ENCODE measurements at places on chromosomes 12 and 14. TPM values are rescaled to one million over a fixed set of nuclear protein-coding genes. Genes with fewer than 3 reads are reported as not detected.

DNA sequence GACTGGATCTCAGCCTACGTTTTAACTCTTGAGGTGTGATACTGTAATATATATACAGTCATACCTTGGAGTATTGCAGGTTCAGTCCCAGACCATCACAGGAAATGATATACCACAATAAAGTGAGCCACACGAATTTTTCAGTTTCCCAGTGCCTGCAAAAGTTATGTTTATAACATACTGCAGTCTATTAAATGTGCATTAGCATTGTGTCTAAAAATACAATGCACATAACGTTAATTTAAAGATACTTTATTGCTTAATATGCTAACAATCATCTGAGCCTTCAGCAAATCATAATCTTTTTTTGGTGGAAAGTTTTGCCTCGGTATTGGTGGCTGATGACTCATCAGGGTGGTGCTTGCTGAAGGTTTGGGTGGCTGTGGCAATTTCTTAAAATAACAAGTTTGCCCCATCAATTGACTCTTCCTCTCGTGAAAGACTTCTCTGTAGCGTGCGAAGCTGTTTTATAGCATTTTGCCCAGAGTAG, 18.9 kb downstream of the PYROXD1 start:
- H3K36me3 ChIP-seq: peaks cover 95% of the 10 kb centered on the region
- no peak overlapping the region for H3K27ac ChIP-seq
- no peaks in the 10 kb centered on the region for H3K27me3 ChIP-seq
- DNase-seq: no peak
- no peaks in the 10 kb centered on the region for H3K4me1 ChIP-seq
- H3K4me3 ChIP-seq: no peak overlapping the region

- H3K27me3 ChIP-seq: no peaks in the 10 kb centered on the region
- no peak for DNase-seq
- H3K36me3 ChIP-seq: peaks cover 63% of the 10 kb centered on the region
- H3K27ac ChIP-seq: no peak overlapping the region
Observed at GRCh38 chr12:124464062-124464461, 103.3 kb downstream of the NCOR2 start.

DNA sequence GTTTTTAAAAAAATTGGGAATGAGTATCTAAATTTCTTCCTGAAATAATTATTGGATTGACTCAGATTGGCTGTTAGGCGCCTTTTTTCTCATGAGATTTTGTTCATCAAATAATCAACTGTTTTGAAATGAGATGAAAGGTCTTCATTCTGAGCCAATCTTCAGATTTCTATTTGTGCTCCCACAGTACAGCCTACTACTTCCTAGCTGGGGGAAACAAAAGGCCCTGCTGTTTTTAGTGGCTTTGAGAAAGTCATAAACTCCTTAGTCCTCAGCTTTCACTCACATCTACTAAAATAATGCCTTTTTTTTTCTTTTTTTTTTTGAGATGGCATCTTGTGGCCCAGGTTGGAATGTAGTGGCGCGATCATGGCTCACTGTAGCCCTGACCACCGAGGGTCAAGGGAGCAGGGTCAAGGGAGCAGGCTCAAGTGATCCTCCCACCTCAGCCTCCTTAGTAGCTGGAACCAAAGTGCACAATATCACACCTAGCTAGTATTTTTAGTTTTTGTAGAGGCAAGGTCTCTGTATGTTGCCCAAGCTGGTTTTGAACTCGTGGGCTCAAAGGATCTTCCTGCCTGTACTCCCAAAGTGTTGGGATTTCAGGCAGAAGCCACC, 15.2 kb downstream of the NACA start:
- no peak overlapping the region for H3K27ac ChIP-seq
- H3K4me1 ChIP-seq: no peaks in the 10 kb centered on the region
- H3K36me3 ChIP-seq: peaks cover 3% of the 10 kb centered on the region
- H3K27me3 ChIP-seq: no peaks in the 10 kb centered on the region

DNA sequence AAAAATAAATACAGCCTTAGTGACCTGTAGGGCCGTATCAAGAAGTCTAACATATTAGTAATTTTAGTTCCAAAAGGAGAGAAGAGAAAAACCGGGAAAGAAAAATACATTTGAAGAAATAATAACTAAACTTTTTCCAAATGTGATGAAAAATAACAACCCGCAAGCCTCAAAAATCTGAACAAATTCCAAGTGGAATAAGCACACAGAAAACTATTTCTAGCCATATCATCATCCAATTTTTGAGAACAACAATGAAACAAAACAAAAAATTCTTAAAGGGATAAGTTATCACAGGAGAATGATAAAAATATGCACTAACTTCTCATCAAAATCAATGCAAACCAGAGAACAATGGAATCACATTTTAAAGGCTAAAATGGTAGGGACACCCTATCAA, 198.1 kb upstream of the PLXNC1 start:
- no peak overlapping the region for H3K27ac ChIP-seq
- no peak overlapping the region for H3K4me3 ChIP-seq
- H3K4me1 ChIP-seq: no peaks in the 10 kb centered on the region

GRCh38 chr14:64755781-64756221, 51.6 kb downstream of the PLEKHG3 start:
- peaks cover 50% of the 10 kb centered on the region for H3K4me1 ChIP-seq
- no peaks in the 10 kb centered on the region for H3K36me3 ChIP-seq
- no peak for DNase-seq
- H3K27ac ChIP-seq: no peak overlapping the region

GRCh38 chr12:114684870-114685273, 897 bp upstream of the TBX3 start:
- DNase-seq: no peak
- H3K27me3 ChIP-seq: peaks cover 46% of the 10 kb centered on the region
- no peaks in the 10 kb centered on the region for H3K36me3 ChIP-seq
- peak overlapping the region; percentile 76 for H3K4me3 ChIP-seq

GRCh38 chr14:51428981-51429380, 188.9 kb downstream of the TMX1 start:
- H3K4me1 ChIP-seq: peaks cover 19% of the 10 kb centered on the region
- H3K27me3 ChIP-seq: no peaks in the 10 kb centered on the region
- no peak for DNase-seq
- H3K27ac ChIP-seq: no peak overlapping the region
- H3K36me3 ChIP-seq: no peaks in the 10 kb centered on the region
- no peak overlapping the region for H3K4me3 ChIP-seq

DNA sequence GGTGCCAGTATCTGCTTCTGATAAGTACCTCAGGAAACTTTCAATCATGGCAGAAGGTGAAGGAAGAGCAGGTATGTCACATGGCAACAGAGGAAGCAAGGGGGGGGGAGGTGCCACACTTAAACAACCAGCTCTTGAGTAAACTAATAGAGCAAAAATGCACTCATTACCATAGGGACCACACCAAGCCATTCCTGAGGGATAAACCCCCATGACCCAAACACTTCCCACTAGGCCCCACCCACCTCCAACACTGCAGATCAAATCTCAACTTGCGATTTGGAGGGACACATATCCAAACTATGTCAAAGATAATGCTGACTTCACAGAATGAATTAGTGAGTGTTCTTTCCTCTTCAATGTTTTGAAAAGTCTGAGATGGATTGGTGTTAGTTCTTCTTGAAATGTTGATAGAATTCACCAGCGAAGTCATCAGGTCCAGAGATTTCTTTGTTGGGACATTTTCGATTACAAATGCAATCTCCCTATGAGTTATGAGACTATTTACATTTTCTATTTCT, 16.6 kb downstream of the TFCP2 start:
- H3K36me3 ChIP-seq: no peaks in the 10 kb centered on the region
- H3K4me1 ChIP-seq: peaks cover 11% of the 10 kb centered on the region
- no peaks in the 10 kb centered on the region for H3K27me3 ChIP-seq
- H3K4me3 ChIP-seq: no peak overlapping the region

GRCh38 chr14:104103061-104103445, 17.6 kb downstream of the ASPG start:
- no peaks in the 10 kb centered on the region for H3K27me3 ChIP-seq
- H3K4me1 ChIP-seq: no peaks in the 10 kb centered on the region
- no peak overlapping the region for H3K4me3 ChIP-seq
- H3K36me3 ChIP-seq: no peaks in the 10 kb centered on the region
- H3K27ac ChIP-seq: no peak overlapping the region

DNA sequence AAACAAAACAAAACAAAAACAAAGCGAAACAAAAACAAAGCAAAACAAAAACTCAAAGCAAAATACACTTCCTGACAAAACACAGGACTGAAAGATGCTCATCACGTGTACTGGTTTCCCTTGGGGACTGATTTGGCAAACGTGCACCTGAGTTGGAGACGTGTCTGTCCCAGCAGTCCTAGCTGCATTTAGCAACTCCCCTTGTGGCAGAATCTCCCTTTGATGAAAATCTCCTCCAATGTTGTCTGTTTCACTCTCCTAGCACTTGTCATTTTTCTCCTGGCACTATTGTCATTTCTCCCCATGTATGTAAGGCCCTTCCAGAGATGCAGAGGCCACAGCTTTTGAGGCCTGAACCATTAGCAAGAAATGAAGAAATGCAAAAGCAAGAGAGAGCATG, 6.8 kb upstream of the SLC24A4 start:
- no peak overlapping the region for H3K4me3 ChIP-seq
- no peak for DNase-seq
- no peak overlapping the region for H3K27ac ChIP-seq
- peaks cover 30% of the 10 kb centered on the region for H3K27me3 ChIP-seq

DNA sequence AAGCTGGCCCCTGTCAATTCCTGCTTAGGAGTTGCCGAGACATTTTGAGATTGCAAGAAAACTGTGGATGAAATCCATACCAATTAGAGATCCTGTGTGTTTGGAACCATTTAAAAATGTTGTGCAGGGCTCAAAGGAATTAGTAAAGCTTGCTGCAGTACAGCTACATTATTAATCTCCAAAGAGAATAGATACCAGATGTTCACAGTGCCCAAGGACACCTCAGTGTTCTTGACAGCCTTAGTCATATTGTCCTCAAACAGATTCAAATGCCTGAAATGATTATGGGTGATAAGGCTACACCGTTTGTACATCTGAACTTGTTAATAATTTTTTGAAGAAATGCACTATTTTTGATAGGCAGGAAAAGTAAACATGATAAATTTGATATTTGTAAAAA, 164.6 kb downstream of the MSRB3 start:
- DNase-seq: no peak
- H3K4me1 ChIP-seq: no peaks in the 10 kb centered on the region

- H3K27ac ChIP-seq: no peak overlapping the region
- H3K36me3 ChIP-seq: no peaks in the 10 kb centered on the region
- H3K4me3 ChIP-seq: no peak overlapping the region
- DNase-seq: no peak
- H3K27me3 ChIP-seq: peaks cover 3% of the 10 kb centered on the region
Observed at GRCh38 chr14:95046711-95047681, 110.3 kb downstream of the DICER1 start.

DNA sequence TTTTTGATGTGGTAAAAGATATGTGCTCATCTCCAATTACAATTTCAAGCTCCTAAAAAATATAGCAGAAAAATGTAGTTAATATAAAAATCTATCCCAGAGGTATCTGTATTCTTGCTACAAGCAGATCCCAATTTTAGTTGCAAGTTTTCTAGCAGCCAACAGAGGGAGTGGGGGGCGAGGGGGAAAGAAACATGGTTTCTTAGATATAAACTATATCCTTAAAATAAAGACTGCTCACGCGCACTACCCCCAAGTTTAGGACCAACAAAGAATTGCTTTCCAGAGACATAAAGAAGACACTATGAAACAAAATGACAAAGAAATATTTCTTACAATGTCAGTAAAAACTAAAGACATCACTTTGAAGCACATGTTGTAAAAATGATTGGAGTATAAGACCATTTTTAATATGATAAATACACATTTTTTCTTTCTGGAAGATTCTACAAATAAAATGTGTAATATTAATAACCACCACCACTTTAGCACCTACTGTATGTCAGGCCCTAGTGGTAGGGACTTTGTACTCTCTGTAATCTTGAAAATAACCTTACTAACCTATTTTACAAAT, 5.4 kb downstream of the MAGOHB start:
- no peak overlapping the region for H3K4me3 ChIP-seq
- no peak for DNase-seq
- no peaks in the 10 kb centered on the region for H3K36me3 ChIP-seq
- no peaks in the 10 kb centered on the region for H3K27me3 ChIP-seq
- H3K27ac ChIP-seq: no peak overlapping the region

- DNase-seq: no peak
- no peaks in the 10 kb centered on the region for H3K36me3 ChIP-seq
- H3K27me3 ChIP-seq: no peaks in the 10 kb centered on the region
Observed at GRCh38 chr12:127063339-127064072, 1203.5 kb upstream of the TMEM132C start.

GRCh38 chr12:84313323-84313675, 599.3 kb downstream of the SLC6A15 start:
- no peak overlapping the region for H3K27ac ChIP-seq
- no peak overlapping the region for H3K4me3 ChIP-seq
- H3K27me3 ChIP-seq: no peaks in the 10 kb centered on the region
- no peaks in the 10 kb centered on the region for H3K36me3 ChIP-seq
- DNase-seq: no peak
- no peaks in the 10 kb centered on the region for H3K4me1 ChIP-seq

The EPYC gene
- not detected for total RNA-seq

The HCFC2 gene
- total RNA-seq: 8.9 TPM

The ASCL1 gene
- not detected for total RNA-seq

The METTL3 gene
- 24.4 TPM for total RNA-seq

The CLEC2A gene
- not detected for total RNA-seq

The CLEC6A gene
- not detected for total RNA-seq

The ABHD12B gene
- not detected for total RNA-seq

All from heart left ventricle (tissue), 16 donors.